Mononuclear cell (primary cell): ENCODE measurements at places on chromosomes 11 and 22. TPM values are rescaled to one million over a fixed set of nuclear protein-coding genes. Genes with fewer than 3 reads are reported as not detected.

GGT1 gene
- total RNA-seq: 8.8 TPM

P2RY2 gene
- 2.4 TPM for total RNA-seq

ARHGEF17 gene
- 0.31 TPM for total RNA-seq

POU2AF1 gene
- 3.4 TPM for total RNA-seq

NAV2 gene
- 0.42 TPM for total RNA-seq

CARD16 gene
- total RNA-seq: 78.7 TPM

CREB3L1 gene
- total RNA-seq: 0.10 TPM

DBX1 gene
- not detected for total RNA-seq

E2F8 gene
- total RNA-seq: 0.10 TPM

RHOG gene
- total RNA-seq: 75.6 TPM

BCO2 gene
- 1.4 TPM for total RNA-seq
